ENCODE measurements at places on chromosomes 7 and 10.
A peak's percentile ranks its signal among the peaks of the same experiment; 100 is the strongest.

DNA sequence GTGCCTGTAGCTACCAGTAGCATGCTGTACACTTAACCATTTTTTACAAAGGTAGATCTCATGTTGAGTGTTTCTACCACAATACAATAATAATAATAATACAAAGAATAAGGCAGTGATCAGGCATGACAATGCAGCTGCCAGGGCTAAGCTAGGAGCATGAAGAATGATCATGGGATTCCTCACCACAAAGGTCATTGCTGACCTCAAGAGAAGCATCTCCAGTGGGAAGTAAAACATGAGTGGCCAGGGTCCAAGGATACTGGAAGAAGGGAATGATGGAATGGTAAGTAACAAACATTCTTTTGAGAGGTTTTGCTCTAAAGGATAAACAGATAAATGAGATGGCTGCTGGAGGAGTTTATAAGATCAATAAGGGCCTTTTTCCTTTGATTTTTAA is 591.1 kb downstream of the TNS3 start:
- DNase-seq = no peak

GRCh38 chr7:158318511-158318913 is 269.1 kb downstream of the PTPRN2 start:
- DNase-seq = no peak

- no peak for DNase-seq
Observed at GRCh38 chr7:127879436-127879835, 151.8 kb downstream of the LRRC4 start.

DNA sequence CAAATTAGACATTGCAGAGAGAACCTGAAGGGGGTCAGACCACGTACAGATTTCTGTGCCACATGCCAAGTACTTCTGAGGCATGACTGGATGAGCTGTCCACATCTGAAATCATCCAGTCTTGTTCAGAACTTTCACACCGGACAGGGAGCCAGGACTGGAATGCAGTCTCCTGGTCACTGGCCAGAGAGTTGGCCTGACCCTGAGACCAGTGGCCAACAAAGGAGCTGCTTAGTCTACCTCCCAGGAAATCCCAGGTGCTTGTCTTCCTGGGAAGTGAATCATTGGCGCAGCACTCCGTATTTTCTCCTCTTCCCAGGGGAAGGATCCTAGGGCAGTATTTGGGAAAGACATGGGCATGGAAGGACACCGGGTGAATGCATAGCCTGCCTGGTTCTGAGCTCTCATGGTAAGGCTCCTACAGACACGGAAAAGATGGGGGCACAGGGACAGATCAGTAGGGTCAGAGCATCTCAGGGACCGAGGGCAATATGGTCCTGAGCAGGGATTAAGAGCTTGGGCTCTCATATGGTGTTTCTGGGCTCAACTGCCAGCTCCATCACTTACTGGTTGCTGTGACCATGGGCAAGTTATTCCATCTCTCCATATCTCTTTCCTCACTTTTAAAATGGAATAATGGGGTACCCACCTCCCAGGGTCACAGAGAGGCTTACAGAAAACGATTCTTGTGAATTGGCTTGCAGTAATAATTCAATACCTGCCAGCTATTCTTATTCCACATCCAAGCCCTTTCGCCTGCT is 1.3 kb upstream of the SCD start:
- DNase-seq = no peak

DNA sequence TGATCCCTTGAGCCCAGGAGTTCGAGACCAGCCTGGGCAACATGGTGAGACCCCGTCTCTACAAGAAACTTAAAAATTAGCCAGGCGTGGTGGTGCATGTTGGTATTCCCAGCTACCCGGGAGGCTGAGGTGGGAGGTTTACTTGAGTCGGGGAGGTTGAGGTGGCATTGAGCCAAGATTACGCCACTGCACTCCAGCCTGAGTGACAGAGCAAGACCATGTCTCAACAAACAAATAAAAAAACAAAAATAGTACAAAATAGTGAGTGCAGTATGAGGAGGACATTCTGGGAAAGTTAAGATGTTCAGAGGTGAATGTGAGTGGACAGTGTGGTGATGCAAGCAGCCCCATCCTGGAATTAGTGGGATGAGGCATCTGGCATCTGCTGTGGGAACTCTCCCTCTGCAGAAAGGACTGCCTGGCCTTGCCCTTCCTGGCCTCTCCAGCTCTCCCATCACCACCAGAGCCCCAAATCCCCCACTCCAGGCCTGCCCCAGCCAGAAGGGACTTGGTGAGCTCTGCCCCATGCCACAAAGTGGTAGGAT is 96.6 kb upstream of the PARD3 start:
- DNase-seq = no peak

DNA sequence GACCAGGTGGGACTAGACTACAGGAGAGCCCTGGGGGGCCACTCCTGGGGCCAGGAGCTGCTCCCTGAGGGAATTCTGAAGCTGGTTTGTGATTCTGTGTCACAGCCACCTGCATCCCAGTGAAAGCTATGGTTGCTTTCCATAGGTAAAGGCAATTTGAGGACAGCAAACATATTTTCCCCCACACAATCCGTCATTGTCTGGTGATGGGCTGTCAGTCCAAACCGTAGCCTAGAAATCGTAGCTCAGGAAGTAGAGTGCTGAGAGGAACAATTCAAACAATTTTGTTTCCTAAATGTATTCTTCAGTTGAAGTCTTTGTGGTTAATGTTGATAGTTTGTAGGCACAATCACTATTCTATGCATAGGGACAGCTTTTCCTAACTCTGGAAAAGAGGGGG is 106.0 kb upstream of the INSYN2A start:
- no peak for DNase-seq

DNA sequence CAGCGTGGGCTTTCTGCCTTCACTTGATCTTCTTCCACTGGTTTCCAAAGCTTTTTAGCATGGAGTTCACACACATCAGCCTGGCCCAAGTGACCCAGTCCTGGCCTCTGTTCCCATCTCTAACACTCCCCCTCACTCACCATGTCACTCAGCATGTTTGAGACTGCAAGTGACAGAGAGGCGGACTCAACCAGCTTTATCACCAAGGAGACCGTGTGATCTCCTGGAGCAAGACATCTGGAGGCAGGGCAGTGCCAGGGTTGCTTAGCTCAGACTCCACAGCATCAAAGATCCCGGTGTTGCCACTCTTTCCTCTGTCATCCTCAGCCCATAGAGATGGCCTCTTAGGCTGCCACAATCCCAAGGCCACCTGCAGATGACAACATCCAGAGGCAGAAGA is 39.4 kb downstream of the FAM241B start:
- no peak for DNase-seq

DNA sequence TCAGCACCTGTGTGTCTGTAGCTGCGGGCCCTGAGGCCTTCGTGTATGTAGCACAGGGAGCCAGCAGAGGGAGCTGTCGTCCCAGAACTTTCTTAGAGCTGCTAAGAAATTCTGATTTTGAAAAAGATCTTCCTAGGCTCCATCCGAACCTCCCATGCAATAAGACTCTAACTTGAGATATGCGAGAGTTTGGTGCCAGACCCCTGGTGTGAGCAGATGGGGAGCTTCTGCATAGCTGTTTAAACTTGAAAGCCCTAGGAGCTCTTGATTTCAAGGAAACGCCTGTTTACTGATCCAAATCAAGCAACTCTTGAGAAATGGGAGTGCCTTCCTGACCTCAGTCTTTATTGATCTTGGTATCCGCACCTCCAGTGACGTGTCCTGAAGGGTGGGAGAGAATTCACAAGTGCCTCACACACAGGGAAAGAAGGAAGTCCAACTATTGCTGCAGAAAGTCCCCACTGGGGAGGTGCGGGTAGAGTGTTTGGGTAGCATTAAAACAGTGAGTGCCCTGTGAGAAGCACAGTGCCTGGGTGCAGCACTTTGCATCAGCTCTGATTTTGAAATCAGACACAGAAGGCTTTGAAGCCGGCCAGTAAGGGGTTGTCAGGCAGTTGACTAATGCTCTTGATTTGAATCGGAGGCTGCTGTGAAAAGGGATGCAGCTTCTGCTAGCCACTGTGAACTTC is 66.4 kb upstream of the STRIP2 start:
- DNase-seq = peak; percentile 50

DNA sequence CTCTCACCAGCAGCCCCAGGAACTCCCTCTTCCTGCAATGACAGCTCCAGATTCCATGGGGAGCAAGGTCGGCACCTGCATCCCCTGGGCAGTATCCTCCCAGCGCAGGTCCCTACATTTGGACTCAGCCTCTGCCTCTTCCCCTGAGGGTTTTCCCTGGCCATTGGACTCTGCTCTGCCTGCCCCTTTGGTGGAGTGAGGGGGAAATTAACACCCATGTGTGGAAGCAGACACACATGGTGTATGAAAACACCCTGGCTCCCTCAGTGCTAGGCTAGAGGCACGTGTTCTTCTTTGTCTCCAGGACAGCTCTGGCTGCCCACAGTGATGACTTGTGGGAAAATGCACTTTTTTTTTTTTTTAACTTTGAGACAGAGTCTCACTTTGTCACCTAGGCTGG is 8.4 kb downstream of the PRF1 start:
- no peak for DNase-seq

- no peak for DNase-seq
Observed at GRCh38 chr7:6501586-6502564, 49.4 kb downstream of the GRID2IP start.

DNA sequence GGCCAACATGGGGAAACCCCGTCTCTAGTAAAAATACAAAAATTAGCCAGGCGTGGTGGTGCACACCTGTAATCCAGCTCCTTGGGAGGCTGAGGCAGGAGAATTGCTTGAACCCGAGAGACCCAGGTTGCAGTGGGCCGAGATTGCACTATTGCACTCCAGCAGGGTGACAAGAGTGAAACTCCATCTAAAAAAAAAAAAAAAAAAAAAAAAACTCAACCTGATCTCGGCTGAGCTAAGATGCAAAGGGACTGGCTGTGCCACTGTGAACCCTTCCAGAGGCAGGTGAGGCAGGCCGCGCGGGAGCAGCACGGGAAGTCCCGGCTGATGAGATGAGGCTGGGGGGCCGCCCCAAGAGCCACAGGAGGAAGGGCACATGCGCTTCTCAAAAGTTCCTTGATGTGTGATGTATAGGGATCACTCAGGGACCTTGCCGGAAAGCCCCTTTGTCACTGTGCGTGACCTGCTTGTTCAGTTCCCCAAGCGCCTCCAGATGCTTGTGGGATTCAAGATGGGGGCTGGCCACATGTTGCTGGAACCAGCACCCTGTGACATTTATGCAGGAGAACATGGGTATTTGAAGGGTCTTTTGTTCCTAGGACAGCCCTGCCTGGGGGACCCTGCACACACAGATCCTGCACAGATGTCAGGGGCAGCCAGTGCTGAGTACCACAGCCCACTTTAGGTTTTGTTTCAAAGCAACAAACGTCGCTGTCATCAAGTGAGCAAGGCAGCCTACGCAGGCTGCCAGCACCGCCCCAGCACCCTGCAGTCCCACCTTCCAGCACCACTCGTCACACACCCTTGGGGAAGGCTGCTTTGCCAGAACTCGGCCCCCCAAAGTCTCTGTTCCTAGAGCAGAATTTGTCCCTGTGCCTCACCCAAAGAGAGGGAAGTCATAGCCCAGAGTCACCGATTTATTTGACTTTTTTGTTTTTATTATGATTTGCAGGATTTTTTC is 74.8 kb upstream of the SH2B2 start:
- DNase-seq = no peak

DNA sequence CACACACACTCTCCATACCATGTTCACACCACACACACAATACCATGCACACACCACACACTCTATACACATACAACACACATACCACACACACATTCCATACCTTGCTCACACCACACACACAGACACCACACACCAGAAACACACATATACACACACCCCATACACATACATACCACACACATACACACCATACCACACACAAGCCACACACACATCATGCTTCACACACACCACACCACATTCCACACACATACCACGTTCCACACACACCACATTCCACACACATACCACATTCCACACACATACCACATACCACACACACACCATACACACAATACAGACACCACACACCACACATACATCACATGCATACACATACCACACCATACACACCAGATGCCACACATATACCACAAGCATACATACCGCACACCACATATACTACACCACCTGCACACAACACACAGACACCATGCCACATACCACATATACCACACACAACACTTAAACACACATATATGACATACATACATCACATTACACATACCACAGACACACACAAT is 282.7 kb downstream of the POU6F2 start:
- DNase-seq = no peak

Data from NCI-H774 (cell line).